ENCODE measurements at places on chromosomes 7 and 10. TPM values are rescaled to one million over a fixed set of nuclear protein-coding genes. Genes with fewer than 3 reads are reported as not detected.

Gene SFMBT2
- 0.14 TPM for total RNA-seq

Gene PPP1R3C
- total RNA-seq, result 84.9 TPM

Gene CUBN
- 4.8 TPM for total RNA-seq

Gene ZNF273
- total RNA-seq, result 3.4 TPM

Gene GBX1
- total RNA-seq, result not detected

Gene RADIL
- 1.2 TPM for total RNA-seq

Gene VPS41
- total RNA-seq, result 82.8 TPM

Gene PALD1
- total RNA-seq, result 0.14 TPM

Gene SHH
- total RNA-seq, result not detected

Gene NMT2
- 30.3 TPM for total RNA-seq

Gene GPR15LG
- total RNA-seq, result not detected

Gene IFIT1
- total RNA-seq, result 4.8 TPM

Gene SRRM3
- total RNA-seq, result 0.30 TPM

Gene PNLIPRP1
- total RNA-seq, result not detected

Gene GPC2
- total RNA-seq, result 6.0 TPM

Gene MMP21
- total RNA-seq, result not detected

Gene C10orf105
- total RNA-seq, result not detected

Gene CLRN3
- total RNA-seq, result not detected

Gene FXYD4
- not detected for total RNA-seq

Gene SPDYE16
- not detected for total RNA-seq

Gene CPN1
- total RNA-seq, result not detected

Gene IRF5
- total RNA-seq, result 0.14 TPM

Gene ZNF365
- total RNA-seq, result 2.8 TPM

Gene TMEM213
- not detected for total RNA-seq
